Stimulated activated CD4-positive, alpha-beta T cell treated with anti-CD3 and anti-CD28 coated beads, Interleukin-4, amount 100 ng/mL, for 1 hour (primary cell): ENCODE measurements at places on chromosomes 11 and 22.

GRCh38 chr11:127252321-127252720 lies 251.8 kb upstream of the KIRREL3 start:
- DNase-seq: no peak

DNA sequence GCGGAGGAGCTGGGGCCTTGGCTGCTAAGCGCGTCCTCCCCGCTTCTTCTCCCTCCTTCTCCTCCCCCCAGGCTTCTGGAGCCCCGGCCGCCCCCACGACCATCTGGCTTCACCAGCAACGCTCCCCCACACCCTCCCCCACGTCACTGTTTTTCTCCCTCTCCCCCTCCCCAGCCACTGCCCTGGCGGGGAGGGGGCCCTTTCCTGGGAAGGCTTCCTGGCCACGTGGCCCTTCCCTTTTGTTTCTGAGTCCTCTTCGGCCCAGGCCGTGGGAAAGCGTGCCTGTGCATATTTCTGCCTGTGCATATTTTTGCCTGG lies 27.7 kb downstream of the RTN4R start:
- no peak for DNase-seq

GRCh38 chr11:108670451-108670850 lies 5.6 kb downstream of the DDX10 start:
- DNase-seq: no peak

DNA sequence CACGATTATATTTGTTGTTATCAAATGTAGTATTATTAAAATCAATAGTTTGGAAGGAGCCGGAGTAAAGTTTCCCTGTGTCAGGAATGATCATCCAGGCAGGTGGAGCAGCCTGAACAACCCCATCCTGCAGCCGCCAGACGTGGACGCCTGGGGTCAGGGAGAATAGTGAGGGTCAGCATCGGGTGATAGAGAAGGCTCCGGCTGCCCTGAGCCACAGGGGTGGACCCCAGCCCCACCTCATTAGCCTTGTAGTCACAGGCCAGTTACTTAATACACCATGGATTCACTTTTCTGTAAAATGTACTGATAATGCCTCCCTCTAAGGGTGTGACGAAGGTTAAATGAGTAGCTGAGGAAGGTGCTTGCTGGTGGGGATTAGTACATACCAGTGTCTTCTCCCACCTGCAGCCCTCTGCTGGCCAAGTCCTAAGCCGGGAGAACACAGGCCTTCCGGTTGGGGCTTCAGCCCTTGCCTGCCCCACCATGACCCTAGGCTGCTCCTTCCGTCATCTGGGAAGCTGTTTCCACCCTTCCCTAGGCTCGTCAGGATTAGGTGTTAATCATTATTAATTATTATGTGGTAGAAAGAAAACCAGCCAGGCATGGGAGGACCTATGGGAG lies 14.9 kb downstream of the TMEM121B start:
- no peak for DNase-seq

- DNase-seq: peak; percentile 60
Measured at GRCh38 chr22:35330258-35330861, 30.7 kb downstream of the TOM1 start.

DNA sequence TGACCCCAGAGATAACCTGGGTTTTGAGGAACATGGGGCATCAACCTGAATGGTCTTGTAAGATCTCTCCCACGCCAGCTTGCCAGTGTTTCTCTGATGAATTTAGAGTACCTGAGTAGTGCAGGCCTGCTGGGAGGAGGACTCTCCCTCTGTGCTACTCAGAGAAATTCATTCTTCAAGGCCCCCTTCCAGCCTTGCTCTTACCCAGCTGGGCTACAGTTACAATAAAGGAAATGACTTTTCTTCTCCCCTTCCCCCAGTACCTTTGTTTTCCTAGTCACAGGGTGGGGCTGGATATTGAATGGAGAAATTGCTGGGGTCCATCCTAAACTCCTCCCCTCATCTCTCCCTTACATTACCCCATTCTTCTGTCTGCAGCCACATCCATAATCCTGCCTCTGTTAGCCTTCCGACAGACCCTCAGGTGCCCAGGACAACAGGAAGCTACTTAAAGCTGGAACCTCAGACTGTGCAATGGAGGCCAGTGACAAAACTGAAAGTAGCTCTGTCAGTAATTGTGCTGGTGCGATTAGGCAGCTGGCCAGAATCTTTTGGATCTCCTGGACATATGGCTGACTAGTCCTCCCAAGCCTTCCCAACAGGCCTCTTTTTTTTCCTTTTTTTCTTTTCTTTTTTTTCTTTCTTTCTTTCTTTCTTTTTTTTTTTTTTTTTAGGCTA lies 17.4 kb downstream of the LIMK2 start:
- DNase-seq: no peak

- no peak for DNase-seq
Measured at GRCh38 chr11:130721736-130722135, 194.5 kb downstream of the SNX19 start.

- DNase-seq: peak; percentile 41
Measured at GRCh38 chr11:62922653-62923431, 1.7 kb upstream of the CHRM1 start.

DNA sequence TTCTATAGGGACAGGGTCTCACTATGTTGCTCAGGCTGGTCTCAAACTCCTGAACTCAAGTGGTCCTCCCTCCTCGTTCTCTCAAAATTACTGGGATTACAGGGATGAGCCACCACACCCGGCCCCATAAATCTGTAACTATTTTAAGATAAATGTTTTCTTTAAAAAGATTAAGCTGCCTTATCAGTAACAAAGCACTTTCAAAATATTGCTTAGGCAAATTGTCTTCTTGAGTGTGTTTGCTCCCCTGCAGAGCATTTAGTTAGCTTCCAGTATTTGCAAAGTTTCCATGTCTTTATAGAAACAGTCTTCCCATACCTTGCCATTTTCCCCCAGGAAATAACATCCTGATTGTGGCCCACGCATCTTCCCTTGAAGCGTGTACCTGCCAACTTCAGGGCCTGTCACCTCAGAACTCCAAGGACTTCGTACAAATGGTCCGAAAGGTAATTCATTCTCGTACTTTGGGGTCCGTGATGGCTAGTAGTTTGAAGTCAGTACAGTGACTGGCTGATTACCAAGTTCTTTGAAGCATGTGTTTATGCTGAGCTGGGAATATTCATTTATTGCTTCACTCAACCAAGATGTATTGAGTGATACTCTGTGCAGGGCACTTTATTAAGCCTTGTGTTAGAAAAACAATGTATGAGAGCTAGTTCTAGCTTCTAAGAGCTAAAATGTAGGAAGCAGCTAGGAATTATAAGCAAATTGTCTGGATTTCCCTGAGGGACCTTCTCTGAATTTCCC lies 30.4 kb upstream of the CRTAM start:
- no peak for DNase-seq

GRCh38 chr11:109071712-109072524 lies 350.1 kb upstream of the C11orf87 start:
- no peak for DNase-seq

GRCh38 chr11:79543101-79543500 lies 102.3 kb upstream of the TENM4 start:
- no peak for DNase-seq

GRCh38 chr11:62033191-62034035 lies 66.0 kb upstream of the FTH1 start:
- no peak for DNase-seq

DNA sequence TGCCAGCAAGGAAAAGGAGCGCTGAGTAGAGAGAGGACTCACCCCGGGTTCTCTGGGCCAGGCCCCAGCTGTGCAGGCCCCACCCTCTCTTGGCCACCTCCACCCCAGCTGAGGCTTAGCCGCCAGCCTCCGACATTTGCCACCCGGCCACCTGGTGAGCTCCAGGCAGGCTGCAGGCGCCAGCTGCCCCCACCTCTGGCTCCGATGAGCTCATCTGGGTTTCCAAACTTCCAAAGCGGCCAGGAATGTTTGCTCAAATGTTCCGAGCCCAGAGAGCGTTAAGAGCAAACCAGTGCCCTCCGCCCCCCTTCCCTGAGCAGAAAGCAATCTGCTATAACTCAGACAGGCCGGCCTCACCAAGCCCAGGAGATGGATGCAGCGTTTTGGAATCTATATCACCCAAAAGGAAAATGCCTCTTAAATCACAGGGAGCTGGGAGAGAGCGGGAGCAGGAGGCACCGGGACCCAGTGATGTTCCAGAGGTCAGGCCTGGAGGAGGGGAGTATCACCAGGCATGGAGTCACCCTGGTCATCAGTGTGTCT lies 9.1 kb upstream of the MN1 start:
- DNase-seq: no peak

DNA sequence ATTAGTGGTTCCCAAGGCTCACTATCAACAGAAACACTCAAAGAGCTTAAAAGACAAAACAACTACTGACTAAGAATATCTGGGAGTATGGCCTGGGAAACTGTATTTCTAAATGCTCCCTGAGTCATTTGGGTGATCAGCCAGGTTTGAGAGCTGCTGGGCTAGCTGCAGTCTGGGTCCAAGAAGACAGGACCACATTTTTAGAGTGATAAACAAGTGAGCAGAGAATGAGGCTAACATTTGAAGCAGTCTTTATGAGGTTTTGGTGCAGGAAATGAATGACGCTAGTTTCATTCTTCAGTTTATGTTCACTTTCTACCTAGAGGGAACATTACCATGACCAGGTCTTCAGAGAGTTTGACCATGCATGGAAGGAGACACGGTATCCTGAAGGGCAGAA lies 97.7 kb downstream of the TEAD1 start:
- no peak for DNase-seq

DNA sequence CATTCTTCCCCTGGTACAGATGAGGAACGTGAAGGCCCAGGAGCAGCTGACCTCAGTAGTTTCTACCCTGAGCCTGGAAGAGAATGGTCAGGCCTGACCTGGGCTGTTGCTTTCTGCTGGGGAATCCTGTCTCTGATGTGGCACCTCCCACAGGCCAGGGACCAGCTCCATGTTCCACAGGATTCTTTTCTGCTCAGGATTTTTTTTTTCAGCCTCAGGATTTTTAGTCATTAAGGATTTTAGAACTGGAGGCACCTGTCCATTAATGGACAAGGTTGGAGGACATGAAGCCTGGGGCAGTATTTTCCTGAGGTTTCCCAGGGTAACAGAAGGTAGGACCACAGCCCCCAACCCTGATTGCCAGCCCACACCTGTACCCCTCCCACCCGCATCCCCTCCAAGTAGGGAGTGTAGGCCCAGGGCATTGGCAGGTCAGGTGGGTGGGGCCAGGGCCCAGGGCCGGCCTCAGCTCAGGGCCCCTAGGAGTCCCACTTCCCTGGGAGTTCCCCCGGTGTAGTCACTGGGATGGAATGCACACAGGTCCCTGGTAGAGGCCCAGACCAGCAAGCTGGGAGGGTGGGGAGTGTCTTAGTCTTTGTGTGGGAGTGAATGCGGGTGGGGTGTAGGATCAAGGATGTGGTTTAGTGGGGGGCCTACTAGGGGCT lies 16.1 kb downstream of the BIK start:
- no peak for DNase-seq

DNA sequence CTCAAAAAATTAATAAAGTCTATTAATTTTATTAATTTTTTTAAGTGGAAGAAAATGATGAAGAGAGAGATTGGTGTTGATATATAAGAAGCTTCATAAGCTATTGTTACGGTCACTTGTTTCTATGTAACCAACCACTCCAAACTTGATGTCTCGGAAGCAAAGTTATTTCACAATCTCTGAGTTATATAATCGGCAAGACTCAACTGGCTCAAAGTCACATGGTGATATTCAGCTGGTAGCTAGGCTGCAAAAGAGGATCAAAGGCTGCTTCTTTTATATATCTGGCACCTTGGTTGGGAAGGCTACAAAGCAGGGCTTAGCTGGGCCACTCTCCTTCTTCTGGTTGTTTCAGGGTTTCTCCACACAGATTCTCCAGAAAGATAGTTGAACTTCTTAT lies 245.1 kb upstream of the ARHGAP42 start:
- DNase-seq: no peak

DNA sequence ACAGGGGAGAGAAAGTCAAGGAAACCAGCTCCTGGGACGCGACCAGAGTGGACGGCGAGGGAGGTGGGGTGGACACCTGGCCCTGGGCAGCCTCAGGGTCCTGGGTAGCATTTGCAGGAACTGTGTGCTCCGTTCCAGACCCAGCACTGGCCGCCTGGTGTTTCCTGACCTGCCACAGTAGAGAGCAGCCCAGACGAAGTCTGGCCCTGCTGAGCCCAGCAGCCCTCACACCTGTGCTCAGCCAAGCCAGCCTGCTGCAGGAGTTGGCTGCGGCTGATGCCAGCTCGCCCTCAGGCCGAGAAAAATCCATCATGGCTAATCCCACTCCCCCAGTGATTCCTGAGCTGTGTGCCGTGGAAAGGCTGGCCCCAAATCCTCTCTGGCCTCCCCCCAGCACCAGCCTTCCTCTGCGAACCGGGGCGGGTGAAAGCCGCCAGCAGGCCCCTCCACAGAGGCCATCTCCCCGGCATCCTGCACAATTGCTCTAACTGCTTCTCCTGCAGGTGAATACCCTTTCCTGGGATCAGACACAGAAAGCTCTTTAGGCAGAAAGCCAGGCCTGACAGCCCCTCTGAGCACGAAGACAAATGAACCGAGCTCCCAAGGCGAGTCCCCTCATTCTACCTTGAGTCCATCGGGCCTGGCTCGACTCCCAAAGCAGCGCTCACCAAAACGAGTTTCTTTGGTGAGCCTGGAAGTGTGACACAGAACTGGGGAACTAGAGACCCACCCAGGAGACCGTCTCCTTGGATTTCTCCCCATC lies 88.6 kb downstream of the RTL6 start:
- no peak for DNase-seq

DNA sequence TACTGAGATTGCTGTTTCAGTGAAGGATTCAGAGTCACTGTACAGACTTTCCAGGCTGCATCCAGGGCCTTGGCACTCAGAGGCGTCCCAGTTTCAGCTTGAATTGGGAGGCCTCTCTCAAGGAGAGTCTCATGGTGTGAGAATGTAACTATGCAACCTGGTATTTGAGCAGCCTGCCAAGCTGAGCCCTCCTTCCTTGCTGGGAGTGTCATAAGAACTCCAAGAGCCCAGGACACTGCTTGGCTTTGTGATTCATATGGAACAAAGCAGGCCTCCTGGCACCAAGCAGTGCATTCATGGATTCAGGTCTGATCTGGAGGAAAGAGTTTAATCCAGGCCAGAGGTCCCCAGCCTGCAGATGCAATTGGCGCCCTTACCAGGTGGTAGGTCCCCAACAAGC lies 171.7 kb downstream of the DBX1 start:
- no peak for DNase-seq

GRCh38 chr11:93017821-93018690 lies 48.6 kb downstream of the MTNR1B start:
- no peak for DNase-seq

DNA sequence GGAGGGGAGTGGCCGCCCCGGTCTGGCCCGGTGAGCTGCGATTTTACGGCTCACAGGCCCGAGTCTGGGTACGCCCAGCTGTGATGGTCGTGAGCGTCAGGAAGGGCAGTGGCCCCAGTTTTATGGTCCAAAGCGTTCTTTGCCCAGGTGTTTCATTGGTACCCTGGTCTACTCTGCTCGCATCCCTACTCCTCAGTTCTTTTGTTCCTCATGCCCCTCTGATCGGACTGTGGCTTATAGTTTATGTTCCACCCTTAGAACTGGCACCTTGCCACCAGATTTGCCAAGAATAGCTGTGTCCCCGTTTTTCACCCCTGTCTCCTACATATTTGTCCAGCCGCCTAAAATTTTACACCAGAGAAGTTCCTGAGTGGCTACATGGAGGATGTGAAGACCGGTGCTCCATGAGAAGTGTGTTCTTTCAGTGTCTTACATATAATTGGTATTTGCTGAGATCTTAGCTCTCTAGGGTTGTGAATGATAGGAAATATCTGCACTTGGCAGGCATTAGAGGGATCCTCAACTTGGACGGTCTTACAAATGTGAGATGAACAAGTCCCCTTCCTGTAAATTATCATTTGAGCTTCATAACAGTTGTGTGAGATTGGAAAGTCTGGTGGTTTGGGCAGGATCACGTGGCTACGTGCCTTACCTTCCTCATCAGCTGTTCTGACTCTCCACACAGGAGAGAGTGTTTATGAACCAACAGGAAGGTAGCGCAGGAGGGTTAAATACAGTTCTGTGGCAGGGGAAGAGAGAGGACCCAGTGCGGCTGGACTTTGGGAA lies 1.1 kb downstream of the PANX1 start:
- no peak for DNase-seq
